ENCODE measurements at places on chromosomes 16 and 17. TPM values are rescaled to one million over a fixed set of nuclear protein-coding genes. Genes with fewer than 3 reads are reported as not detected.

The BRIP1 gene
- 0.51 TPM for total RNA-seq

The SEPTIN12 gene
- not detected for total RNA-seq

The EFCAB13 gene
- total RNA-seq: 1.9 TPM

The GUCY2D gene
- not detected for total RNA-seq

The RNU2-1 gene
- not detected for total RNA-seq

The MRPL45 gene
- 38.5 TPM for total RNA-seq

The HCFC1R1 gene
- total RNA-seq: 23.0 TPM

The APPBP2 gene
- 41.8 TPM for total RNA-seq

- peak; percentile 19 for DNase-seq
Observed at GRCh38 chr16:53614346-53614745, 89.3 kb downstream of the RPGRIP1L start.

DNA sequence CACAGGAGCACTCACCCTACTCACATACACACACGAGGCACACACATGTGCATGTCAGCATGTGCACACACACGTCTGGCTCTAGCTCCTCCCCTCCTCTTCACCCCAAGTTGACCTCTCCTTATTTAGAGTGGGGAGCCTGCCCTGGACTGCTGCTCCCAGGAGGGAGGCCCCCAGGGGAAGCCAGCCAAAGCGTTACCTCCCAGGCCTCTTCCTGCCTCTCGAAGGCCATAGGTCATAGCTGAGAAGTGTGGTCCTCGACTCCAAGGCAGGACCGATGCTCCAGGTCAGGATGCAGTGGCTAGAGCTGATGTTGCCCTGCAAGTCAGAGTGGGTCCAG is 18.8 kb downstream of the POLR3K start:
- DNase-seq: no peak

DNA sequence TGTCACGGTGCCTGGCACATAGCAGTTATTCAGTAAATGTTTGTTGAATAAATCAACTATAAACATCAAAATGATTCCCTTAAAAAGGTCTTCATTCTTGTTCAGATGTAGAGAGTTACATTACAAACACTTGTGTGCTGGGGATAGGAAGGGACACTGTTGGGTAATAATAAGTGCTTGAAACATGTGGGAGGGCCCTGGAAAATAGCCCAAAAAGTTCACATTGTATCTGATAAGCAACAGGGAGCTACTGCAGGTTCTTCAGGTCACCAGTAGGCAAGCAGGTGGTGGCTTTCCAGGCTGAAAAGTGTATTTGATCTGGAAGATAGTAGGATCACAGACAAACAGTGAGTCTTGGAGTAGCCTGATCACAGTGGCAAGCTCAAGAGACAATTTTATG is 19.0 kb upstream of the ZNF652 start:
- DNase-seq: no peak

DNA sequence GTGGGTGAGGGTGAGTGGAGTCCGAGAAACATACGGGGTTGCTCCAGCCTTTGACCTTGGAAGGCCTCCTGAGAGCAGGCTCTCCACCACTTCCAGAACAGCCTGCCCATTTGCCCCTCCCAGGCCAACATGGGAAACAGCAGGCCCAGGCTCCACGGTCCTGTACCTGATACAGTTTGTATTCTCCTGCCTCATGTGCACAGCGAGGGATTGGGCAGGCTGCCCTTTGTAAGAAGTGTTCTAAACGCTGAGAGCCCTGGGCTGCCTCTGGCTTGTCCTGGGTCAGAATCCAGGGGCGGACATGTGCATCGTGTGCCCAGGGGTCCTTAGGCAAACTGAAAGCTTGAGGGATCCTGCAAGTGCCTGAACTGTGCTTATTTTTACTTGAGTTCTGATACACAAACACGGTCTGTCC is 3.4 kb upstream of the CBX2 start:
- no peak for DNase-seq

DNA sequence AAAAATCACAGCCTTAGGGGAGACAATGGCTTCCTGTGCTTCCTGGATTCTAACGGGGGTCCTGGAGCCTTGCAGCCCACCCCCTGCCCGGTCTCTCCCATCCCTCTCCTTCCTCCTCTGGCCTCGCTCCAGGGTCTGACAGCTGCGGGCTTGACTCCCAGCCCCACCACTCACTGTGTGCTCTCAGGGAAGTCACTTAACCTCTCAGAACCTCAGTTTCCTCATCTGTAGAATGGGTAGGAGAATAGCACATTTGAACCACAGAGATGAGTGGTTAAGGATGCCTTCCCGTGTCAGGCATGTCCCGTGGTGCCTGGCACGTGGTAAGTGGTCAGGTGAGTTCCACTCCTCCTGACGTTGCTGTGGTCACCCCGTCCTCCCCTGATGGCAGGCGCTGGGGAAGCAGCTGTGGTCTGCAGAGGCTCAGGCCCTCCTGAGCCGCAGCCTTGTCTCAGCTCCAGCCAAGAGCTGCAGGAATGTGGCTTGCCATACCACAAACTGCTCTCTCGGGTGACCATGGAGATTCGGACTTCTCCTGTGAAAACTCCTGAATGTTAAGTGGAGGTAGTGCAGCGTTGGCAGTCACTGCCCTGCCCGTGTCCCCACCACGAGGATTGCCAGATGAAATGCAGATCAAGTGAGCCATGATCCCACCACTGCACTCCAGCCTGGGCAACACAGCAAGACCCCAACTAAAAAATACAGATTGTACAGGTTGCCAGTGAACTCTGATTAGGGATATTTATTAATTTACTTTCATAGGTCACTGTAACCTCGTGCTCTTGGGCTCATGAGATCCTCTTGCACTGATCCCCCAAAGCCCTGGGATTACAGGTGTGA is 85.7 kb downstream of the NT5M start:
- DNase-seq: peak; percentile 93

DNA sequence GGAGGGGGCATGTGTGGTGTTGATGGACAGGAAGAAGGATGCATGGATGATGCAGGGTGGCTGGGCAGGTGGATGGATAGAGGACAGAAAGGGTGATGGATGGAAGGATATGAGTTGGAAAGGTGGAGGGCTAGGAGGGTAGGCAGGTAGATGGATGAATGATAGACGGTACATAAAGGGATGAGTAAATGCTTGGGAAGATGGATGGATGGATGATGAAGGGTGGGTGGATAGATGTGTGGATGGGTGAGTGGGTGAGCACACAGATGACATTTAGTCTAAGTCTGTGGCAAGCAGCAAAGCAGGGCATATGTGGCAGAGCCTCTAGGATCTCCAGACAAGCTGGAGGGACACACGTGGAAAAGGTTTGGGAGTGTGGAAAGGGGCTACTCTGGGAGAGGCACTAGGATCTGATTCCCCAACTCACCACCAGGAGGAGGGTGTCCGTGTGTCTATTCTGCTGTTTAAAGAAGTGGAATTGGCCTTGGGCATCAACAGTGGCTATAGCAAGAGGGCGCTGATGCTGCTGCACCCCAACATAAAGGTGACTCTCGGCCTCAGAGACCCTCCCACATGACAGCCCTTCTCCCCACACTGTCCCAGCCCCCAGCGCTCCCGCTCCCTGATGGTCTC is 8.2 kb downstream of the PLD2 start:
- DNase-seq: no peak

- no peak for DNase-seq
Observed at GRCh38 chr17:987931-988330, 8.4 kb upstream of the NXN start.

DNA sequence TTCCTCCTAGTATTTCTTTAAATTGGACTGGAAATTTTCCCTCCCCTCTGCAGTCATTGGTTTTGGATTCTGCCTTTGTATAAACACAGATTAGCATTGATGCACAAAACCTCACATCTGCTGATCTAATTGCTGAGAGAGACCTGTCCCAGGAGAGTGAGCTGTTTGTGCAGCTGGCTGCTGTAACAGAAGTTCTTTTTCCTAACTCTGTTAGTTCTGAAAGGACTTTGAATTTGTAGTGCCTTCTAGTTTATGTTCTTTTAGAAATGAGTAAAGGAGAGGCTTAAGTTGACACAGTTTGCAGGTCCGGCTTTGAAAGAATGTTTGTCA is 45.2 kb upstream of the KPNB1 start:
- peak; percentile 64 for DNase-seq

GRCh38 chr17:41689497-41690299 is 1.0 kb downstream of the EIF1 start:
- peak; percentile 74 for DNase-seq

DNA sequence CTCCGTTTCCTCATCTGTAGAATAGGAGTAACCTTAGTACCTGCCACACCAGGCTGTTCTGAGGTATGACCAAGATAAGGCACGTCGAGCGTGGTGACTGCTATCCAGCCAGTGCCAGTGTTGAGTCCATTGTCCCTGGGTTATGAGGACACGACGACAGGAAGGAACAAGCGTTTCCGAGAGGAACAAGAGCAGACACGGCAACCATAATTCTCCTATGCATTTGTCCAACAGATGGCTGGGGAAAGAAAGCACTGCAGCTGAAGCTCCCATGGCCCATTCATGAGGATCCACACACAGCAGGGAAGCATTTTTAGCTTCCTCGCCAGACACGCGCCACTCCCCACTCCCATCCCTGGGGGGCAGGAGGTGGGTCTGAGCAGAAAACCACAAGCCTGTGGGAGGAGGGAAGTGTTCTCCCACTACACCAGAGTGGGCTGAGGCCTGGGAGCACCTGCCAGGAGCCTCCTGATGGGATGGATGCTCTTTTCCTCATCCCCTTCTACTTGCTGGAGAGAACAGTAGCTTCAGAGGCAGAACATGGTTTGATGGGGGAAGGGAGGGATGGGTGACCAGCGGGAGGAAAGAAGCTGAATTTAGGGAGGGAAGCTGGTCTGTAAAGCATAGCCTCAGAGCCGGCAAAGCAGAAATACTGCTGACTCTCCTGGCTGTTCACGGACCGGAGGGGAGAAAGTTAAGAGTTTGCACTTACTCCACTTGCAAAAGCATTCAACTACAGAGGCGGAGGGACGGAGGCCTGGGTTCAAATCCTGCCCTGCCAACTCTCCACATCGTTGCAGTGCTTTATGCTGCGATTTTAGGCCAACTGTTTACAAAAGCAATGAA is 2.7 kb downstream of the COTL1 start:
- DNase-seq: no peak

- DNase-seq: no peak
Observed at GRCh38 chr16:60127196-60127595, 1393.1 kb upstream of the GOT2 start.

GRCh38 chr17:77165577-77165976 is 24.8 kb downstream of the SEC14L1 start:
- DNase-seq: no peak

DNA sequence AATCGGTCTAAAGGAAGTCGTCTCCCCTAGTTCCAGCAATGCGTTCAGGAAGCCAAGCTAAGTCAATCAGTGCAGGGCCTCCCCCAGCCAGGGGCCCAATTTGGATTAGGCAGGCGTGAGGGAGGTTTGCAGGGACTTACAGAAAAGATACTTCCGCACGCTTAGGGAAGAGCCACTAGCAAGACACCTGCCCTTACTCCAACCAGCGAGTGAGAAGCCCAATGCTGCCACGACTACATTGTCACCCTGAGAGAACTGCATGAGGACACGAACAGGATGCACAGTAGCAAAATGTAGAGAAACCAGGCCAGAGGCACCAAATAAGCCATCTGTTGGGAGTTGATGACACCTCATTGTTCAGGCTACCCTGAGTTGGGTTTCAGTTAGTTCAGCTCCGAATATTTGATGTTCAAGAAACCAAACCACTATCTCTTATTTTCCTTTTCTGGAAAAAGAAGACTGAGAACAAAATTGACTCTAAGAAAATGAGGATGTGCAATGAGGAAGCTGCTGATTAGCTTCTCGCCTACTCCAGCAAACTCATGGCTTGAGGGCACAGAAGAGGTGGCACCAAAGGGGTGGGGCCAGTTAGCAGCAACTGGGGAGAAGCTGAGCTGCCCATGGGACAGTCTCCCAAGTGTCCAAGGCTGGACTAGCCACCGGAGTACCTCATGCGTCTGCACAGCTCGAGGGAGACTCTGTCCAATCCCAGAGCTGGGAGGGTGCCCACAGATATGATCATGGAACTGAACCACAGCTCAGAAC is 29.3 kb downstream of the TK2 start:
- no peak for DNase-seq

DNA sequence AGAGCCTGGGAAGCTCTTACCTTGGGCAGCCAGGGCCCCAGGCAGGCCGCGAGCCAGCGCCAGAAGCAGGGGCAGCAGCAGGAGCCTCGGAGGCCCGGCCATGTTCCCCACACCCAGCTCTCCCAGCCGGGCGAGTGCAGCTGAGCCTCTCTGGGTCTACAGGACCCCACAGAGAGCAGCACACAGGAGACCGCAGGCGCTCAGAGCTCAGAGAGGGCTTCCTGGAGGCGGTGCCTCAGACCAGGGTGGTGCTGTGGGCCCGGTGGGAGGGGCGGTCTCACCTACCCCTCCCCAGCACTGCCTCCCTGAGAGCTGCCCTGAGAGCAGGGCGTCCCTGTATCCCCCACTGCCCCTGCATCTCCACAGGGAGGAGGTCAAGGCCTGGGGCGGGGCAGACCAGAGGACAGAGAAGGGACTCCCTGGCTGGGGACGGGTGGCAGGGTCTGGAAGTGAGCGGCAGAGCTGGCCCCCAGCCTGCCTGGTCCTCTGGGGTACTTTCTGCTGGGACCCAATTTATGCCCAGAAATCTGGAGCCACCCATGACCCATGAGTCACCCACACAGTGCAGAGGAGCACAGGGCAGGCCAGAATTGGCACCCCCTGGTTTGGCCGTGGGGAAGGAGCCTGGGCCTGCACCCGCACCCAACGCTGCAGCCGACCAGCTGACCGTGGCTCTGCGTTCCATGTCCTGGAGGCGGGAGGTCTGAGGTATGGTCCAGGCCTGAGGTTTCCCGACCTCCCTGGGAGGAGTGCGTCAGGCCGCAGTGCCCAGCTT is at the start of gene CD7:
Gene CD7, minus strand, starts transcription at position 215 of the 775 bp plus-strand sequence. Its CDS starts 113 bp downstream, at position 102.
- DNase-seq: no peak

Data from myocyte (in vitro differentiated cells).